Skin of body (tissue), 3 donors: ENCODE measurements at places on chromosomes 7 and 10. TPM values are rescaled to one million over a fixed set of nuclear protein-coding genes. Genes with fewer than 3 reads are reported as not detected.

ACTL6B gene
- total RNA-seq = not detected

DNA sequence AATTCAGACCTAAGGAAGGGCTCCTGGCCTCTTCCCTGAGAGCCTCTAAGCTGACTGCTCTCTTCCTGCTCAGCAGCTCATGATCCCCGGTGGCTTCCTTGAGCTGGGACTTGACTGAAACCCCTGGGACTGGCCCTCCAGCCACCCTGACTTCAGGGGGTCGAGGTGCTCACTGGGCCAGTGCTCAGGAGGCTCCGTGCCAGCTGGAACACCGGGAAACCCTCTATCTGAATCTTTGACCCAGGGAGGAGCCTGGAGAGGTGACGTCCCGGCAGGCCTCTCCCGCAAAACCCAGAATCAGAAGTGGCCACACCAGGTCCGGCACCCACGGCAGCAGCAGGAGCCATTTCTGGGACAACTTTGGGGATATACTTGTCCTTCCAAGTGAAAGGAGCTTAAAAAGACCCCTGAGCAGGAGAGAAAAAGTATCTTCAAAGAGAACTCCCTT is 110.7 kb downstream of the WDR37 start:
- no peak for DNase-seq

DNA sequence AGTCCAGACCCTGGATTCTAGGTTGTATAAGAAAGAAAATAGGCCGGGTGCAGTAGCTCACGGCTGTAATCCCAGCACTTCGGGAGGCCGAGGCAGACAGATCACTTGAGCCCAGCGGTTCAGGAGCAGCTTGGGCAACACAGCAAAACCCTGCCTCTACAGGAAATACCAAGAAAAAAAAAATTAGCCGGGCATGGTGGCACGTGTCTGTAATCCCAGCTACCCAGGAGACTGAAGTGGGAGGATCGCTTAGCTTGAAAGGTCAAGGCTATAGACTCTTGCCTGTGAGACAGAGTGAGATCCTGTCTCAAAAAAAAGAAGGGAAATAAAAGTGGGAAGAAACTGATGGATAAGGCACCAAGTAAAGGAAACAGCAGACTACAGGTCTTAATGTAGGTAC is 287.9 kb upstream of the KLF14 start:
- DNase-seq = no peak

GRCh38 chr7:114554781-114555537 is 140.3 kb downstream of the FOXP2 start:
- DNase-seq = no peak

- no peak for DNase-seq
Measured at GRCh38 chr7:99615989-99616358, 772 bp upstream of the ZSCAN25 start.
